Activated CD4-positive, alpha-beta memory T cell treated with anti-CD3 and anti-CD28 coated beads for 36 hours (primary cell): ENCODE measurements at places on chromosomes 1 and 21. TPM values are rescaled to one million over a fixed set of nuclear protein-coding genes. Genes with fewer than 3 reads are reported as not detected.

- peaks cover 29% of the 10 kb centered on the region for H3K4me1 ChIP-seq
- no peaks in the 10 kb centered on the region for H3K36me3 ChIP-seq
- no peak overlapping the region for H3K4me3 ChIP-seq
- peaks cover 2% of the 10 kb centered on the region for H3K27me3 ChIP-seq
Observed at GRCh38 chr1:88662723-88663122, 21.4 kb upstream of the PKN2 start.

LPAR3 gene
- 0.83 TPM for total RNA-seq

DNA sequence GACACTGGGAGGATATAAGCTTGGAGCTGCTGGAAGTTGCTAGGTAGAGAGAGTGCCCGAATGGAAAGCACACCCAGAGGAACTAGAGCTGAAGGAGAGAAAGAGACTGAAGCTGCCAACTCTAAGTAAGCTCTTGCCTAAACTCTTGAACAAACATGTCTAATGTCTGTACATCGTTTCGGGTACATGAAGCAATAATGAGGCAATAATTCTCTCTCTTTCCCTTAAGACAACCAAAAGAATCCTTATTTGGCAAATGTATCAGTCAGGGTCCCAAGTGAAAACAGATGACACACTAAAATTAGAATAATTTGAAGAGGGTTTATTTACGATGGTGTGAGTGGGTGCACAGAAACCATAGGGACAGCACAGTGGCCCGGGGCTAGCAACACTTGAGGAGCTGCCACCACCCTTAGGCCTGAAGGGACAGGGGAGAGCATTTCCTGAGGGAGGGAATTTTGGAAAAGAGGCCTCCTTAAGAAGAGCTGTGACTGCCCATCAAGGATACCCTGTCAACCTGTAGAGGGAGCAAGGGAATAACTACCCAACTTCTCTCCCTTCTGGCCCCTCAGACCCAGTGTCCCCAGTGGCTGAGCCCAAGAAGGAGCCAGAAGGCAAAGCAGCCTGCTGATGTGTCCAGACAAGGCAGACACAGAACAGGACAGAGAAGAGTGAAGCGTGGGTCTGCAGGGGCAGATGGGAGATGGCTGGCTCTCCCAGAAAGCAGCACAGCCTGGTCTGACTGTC is 36.1 kb upstream of the KHDRBS1 start:
- H3K4me3 ChIP-seq: no peak overlapping the region
- H3K27me3 ChIP-seq: no peaks in the 10 kb centered on the region
- H3K36me3 ChIP-seq: no peaks in the 10 kb centered on the region
- H3K4me1 ChIP-seq: peaks cover 22% of the 10 kb centered on the region
- H3K27ac ChIP-seq: no peak overlapping the region
- DNase-seq: no peak

ODR4 gene
- 12.0 TPM for total RNA-seq

GRCh38 chr1:54857141-54857540 is 29.9 kb downstream of the DHCR24 start:
- no peaks in the 10 kb centered on the region for H3K4me1 ChIP-seq
- DNase-seq: no peak
- peaks cover 39% of the 10 kb centered on the region for H3K36me3 ChIP-seq
- no peaks in the 10 kb centered on the region for H3K27me3 ChIP-seq

GRCh38 chr1:182281541-182281940 is 110.0 kb downstream of the GLUL start:
- no peaks in the 10 kb centered on the region for H3K27me3 ChIP-seq
- H3K36me3 ChIP-seq: no peaks in the 10 kb centered on the region
- DNase-seq: no peak
- H3K4me3 ChIP-seq: no peak overlapping the region
- H3K27ac ChIP-seq: no peak overlapping the region
- H3K4me1 ChIP-seq: peaks cover 5% of the 10 kb centered on the region

DNA sequence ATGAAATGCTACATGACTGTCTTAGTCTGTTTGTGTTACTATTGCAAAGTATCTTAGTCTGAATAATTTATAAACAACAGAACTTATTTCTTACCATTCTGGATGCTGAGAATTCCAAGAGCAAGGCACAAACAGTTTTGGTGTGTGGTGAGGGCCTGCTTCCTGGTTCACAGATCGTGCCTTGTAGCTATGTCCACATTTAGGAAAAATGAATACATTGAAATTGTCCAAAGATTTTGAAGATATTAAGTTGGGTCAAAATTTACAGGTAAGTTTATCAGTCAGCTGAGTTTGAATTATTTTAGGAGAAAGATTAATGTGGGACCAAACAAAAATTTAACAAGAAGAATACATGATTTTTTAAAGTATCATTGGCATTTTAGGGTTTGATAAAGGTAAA is 293.5 kb downstream of the LTN1 start:
- no peak overlapping the region for H3K4me3 ChIP-seq
- peaks cover 8% of the 10 kb centered on the region for H3K36me3 ChIP-seq
- no peaks in the 10 kb centered on the region for H3K27me3 ChIP-seq
- no peak overlapping the region for H3K27ac ChIP-seq
- no peak for DNase-seq
